Stimulated activated CD8-positive, alpha-beta memory T cell treated with anti-CD3 and anti-CD28 coated beads, Interleukin-4, amount 100 ng/mL, for 1 hour (primary cell): ENCODE measurements at places on chromosomes 4 and X.
A peak's percentile ranks its signal among the peaks of the same experiment; 100 is the strongest.

GRCh38 chr4:100852326-100852725 is 334.5 kb upstream of the EMCN start:
- DNase-seq, result no peak

DNA sequence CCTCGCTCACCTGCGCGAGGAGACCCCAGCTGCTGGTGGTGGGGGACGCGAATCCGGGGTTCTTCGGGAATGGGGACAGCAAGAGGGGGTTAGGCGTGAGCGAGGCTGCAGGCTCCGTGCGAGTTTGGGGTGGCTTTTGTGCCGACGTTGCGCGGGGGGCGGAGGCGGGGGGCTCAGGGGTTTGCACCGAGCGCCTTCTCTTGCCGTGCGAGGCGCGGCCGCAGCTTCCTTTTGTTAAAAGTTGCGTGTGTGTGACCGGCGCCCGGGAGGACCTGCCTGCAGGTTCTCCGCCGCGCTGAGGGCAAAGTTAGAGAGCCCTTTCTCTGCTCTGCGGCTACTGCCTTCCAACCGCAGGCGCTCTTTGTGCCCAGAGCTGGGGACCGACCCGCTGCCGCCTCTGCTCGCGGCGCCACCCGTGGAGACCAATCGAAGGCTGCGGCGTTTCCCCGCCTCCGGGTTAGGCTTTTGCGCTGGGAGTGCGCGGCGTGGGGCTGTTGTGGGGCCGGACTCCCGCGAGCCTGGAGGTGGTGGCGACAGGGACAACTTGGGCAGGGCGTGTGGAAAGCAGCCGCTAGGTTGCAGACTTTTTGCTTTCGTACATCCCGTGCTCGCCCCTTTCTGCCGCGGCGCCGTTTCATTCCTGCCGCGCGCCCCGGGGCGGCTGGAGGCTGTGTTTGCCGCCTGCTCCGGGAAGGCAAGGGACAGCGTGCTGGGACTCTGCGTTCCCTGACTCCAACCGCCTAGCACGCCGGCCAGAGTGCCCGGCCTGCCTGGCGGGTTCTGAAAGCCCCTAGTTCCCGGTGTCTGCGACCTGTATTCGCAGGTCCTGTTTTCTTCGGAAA is 716 bp downstream of the KIT start:
- DNase-seq, result no peak

DNA sequence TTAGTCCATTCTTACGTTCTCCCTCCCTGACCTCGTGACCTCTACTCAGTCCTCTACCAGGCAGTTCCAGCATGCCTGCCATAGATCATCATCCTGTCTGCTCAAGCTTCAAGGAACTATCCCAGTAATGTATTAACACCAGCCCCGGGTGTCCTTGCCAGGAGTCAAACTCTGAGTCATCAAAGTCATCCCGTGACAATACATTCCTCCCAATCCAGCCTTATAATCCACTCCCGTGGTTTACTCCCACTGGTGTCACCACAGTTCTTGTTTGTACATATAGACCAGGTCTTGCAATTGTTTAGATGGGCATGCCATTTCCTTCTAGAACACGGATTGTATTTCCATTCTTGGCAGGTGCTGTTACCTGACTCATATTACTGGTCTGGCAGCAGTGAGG is 68.7 kb upstream of the TAB3 start:
- no peak for DNase-seq

GRCh38 chr4:73103799-73104503 is 34.4 kb upstream of the COX18 start:
- no peak for DNase-seq

DNA sequence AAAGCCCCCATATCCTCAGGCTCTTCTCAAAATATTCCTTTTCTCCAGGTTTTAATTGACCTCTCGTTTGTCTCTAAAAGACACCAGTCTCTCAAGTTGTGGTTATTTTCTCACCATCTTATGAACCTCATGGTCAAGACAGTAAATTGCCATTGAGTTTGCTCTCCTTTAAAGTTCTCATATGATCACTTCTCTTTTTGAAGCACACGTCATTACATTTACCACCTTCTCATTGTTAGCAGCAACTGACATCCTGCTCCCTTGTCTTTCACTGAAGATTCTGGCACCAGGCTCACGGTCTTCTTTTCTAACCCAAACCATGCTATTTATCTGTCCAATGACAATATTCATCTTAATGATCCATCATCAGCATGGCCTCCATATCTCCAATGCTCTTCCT is 324.2 kb downstream of the TMA16 start:
- DNase-seq, result no peak

- DNase-seq, result no peak
Observed at GRCh38 chr4:112036886-112037285, 108.4 kb upstream of the FAM241A start.

- no peak for DNase-seq
Observed at GRCh38 chrX:31540313-31540712, 468.5 kb upstream of the FTHL17 start.

DNA sequence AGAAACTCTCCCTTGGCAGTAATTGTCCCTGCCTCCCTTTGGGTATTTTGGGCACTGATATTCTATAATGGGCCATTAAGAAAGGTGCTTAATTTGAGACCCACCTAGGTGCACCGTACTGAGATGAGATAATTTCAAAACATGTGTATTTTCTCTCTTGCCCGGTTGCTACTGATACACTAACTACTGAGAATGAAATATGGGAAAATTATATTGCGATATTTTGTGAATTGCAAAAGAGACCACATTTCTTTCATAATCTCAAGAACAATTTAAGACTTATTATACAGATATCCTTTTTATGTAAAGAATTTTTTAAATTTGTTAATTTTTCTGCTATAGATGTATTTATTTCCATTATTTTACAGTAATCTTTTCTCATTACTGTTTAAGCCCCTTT is 284.9 kb downstream of the ADGRL3 start:
- no peak for DNase-seq

DNA sequence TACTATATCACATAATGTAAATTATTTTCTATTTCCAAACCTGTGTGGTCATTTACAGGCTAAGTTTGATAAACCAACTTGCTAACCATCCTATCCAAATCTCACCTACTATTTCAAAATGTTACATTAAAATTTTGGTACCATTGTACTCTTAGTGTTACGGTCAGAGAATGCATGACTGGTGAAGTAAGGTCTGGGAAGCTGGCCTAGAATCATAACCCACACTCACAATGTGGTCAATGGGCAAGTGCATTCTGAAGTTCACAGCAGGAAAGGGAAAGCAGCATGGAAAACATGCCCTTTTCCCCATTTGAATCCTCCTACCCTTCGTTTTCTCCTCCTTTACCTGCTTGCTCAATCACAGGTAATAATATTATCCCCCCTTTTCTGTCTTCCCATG is 54.4 kb downstream of the PPP3CA start:
- no peak for DNase-seq

DNA sequence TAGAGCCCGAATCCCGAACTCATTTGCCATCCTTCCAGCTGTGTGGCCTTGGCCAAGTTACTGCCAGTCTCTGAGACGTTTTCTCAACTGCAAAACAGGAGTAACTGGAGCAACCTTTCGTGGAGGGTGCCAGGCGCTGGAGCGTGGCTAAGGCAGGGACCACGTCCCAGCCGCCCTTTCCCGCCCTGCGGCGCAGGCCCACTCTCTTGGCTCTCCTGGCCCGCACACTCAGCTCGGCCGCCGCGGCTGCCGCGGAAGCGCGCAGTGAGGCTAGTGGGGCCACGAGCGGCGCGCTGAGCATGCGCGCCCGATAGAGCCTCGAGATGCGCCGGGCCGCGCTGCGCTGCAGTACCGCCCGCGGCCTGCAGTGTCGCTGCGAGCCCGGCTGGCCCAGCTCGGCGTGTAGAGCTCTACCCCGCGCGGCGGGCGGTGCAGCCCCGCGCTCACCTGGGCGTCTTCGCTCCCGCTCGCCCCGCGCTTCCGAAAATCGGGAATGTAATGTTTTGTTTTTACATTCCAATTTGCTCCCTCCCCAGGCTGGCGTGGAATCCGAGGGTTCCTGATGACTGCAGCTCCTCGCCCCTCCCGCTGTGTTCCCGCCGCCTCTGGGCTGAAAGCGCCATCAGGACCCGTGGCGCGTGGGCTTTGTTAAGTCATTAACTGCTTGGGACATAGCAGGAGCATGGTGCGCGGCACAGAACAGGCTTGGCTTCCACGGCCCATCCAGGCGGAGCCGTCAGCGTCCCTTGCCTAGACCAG is 4.0 kb upstream of the ZNF518B start:
- peak; percentile 41 for DNase-seq

DNA sequence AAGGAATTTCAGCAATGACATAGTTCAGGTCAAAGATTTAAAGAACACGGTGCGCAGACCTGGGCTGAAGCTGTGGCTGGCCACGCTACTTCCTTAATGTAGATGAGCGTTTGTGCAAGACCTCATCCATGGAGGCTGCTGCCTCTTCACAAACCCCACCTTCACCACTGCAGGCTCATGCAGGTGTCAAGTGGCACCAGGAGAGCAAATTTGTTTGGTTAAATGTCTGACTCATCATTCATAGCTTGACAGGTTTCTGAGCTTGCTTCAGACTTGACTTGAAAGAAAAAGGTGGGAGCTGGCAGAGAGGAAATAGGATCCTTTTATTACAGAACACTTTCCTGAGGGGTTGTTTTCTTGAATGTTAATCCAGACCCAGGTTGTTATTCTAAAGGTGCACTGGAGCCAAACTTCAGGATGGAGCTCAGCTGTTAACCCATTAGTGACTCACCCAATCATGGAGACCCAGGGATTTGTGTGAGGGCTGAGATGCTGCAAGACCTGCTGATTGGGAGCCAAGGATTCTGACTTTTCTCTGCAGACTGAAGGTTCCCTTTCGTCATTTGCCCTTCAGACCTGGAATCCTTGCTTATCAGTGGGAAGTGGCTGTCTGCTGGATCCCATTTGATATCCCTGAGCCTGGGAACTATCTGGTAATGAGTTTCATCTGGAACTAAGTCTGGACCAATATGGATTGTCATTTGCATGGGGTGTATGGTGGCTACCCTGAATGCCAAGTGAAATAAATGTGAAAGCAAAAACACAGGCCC is 315.3 kb downstream of the PTTG2 start:
- no peak for DNase-seq

GRCh38 chr4:182137343-182137742 is 105.9 kb upstream of the TENM3 start:
- no peak for DNase-seq

DNA sequence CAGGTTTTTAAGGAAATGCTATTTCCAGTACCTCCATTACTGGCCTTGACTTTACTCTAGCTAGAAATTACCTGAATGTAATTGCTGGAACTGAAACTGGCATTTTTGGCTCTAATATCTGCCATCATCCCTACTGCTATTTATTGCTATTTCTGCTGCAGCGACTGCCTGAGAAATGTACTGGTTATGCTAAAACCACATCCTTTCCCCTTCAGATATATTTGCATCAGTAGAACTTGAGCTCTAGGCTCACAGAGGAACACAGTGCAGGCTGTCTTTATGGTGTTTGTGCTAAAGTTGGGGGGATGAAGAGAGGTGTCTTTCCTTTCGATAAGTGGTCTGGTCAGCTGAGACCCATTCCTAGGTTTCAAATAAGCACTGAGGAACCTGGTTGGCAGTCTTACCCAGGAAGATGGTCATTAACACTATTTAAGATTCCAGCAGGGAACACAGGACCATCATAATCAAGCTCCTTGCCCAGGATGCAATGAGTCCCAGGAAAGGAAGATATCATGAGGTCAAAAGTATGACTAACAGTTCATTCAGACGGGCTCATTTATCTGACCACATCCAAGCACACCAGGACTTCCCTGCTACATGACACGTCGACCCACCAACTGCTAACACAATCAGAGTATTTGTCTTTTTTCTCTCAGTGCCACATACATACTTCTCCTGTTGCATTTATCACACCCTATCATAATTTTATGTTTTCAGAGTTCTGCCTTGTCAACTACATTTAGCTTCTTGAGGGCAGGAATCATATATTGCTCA is 137.4 kb downstream of the GABRA3 start:
- no peak for DNase-seq

- DNase-seq, result no peak
Observed at GRCh38 chr4:20326460-20326859, 74.8 kb downstream of the SLIT2 start.

DNA sequence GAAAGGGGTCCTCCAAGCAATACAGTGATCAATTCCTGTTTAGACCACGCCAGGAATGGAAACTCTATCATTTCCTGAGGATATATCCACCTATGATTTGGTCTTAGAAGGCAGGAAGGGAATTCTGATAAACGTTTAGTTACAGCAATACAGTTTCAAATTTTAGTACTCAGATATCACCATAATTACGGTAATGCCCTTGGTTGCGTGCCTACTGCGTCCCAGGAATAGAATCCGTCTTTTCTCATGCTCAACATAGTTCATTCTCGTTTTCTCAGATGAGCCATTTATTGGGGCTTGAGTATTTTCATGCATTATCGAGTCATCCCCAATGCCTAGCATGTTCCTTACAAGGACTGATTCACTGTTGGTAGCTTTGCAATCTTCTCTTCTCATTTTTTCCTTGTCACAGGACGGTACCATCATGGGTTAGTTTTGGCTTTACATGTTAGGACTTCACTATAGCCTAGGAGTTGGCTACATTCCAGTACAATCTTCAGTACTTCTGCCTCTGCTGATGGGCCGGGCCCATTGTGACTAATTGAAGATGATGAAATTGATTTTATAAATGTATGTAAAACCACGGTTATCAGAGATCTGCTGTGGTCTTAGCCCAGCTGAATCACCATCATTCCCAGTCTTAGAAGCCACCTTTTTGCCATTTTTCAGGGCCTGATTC is 4.4 kb upstream of the PRKX start:
- no peak for DNase-seq

DNA sequence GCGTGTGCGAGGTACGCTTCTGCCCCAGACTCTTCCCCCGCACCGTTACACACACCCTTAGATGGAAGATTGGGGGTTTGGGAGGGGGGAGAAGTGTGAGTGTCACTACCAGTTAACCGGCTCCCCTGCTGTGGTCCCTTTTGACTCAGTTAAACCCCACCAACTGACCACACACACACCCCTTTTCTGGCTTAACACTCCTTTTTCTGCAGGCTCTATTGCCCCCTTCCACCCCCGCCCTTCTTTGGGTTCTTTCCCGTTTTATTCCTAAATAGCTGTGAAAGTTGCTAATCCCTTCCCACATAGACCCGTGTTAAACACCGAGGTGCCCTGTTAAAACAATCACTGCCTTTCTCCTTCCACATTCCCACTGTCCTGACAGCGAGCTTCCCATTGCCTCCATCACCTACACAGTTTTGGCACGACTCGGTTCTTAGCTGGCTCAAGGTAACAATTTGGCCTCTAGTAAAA is 3.7 kb upstream of the NR3C2 start:
- no peak for DNase-seq

GRCh38 chrX:69032601-69033000 is 132.7 kb downstream of the PJA1 start:
- no peak for DNase-seq

- DNase-seq, result no peak
Observed at GRCh38 chrX:24259544-24260240, 54.2 kb downstream of the SUPT20HL2 start.

DNA sequence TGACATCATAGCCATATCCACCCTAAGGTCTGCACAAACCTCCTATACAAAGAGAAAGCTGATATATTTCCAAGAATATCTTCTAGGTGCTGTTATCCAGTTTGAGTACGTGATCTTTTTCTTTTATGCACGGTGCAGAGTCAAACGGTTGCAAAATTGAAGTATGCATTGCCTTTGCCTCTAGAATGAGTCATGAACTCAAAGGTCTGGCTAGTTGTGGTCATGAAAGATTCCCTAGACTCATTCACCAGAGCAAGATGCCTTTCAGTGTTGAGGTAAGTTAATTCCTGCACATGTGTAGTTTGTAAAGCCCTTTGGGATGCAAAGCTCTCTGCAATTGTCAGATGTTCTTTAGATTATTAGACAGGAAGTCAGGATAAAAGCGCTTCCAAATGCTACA is 704.4 kb downstream of the PCDH19 start:
- no peak for DNase-seq

GRCh38 chrX:102604327-102604726 is 5.0 kb downstream of the ARMCX5 start:
- DNase-seq, result no peak
